ENCODE measurements at places on chromosomes 2 and 18. TPM values are rescaled to one million over a fixed set of nuclear protein-coding genes. Genes with fewer than 3 reads are reported as not detected.

STARD6 gene
- not detected for total RNA-seq

YPEL5 gene
- 110 TPM for total RNA-seq

CD8A gene
- total RNA-seq: 0.07 TPM

WDR54 gene
- total RNA-seq: 42.1 TPM

STEAP3 gene
- total RNA-seq: 18.4 TPM

CCDC148 gene
- total RNA-seq: 0.43 TPM

CD8B2 gene
- not detected for total RNA-seq

All from smooth muscle cell of the pulmonary artery (primary cell).